ENCODE measurements at places on chromosomes 7 and 10.

DNA sequence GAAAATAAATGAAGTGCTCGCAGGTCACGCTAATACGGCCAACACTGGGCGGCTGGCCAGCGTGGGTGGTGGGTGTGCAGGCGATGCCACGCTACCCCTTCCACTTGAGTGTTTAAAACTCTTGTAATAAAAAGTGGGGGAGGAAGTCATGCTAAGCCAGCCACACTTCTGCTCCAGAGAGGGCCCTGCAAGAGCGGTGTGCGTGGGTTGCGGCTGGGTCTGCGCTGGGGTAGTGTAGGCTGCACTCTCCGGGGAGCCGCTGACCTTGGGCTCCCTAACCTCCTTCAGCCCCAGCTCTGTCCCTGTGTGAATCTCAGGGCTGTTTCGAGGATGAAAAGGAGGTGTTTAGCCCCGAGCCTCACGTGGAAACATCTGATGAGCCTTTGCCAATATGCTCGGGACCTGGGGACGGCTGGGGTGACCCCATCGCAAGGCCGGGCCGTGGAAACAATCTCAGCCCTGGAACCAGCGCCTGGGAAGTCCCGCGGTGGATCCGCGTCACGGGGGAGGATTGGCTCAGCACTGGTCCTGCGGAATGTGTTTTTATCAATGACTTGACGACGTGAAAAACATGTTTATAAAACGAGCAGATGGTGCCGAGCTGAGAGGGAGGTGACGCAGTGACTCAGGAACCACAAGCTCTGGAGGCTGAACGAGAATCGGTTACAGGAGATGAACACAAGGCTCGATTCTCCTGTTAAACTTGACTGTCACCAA, 278.5 kb downstream of the DNAJB6 start:
- DNase-seq: no peak

DNA sequence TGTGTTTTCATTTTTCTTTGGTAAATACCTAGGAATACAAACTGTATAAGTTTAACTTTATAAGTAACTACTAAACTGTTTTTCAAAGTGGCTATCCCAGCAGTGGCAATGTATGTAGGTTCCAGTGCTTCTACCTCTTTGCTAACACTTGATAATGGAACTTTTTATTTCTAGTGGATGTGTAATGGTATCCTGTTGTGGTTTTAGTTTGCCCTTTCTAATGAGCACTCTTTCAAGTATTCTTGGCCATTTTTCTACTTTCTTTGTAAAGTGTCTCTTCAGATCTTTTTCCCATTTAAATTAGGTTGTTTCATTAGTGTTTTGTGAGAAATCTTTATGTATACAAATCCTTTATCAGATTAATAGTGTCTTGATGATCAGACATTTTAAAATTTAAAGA, 4.6 kb downstream of the KIF20B start:
- DNase-seq: no peak

DNA sequence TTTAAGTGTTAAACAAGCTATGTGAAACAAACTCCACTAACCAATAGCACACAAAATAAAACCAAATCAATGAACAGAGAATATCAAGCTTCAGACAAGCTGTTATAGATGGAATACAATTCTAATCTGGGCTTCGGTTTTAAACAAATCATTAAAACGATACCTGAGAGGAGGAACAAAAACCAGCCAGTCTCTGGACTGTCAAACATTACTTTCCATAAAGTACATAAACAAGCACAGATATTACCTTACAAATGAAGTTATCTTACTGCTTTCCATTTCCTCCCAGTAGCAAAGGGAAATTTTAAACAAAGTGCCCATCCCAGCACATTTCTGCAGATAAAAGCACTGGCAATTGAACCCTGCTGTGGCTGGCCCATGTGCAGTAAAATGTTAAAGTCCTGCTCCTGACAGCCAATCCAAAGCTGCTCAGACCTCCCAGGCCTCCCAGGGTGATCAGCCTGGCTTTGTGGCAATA, 128.0 kb downstream of the NRCAM start:
- DNase-seq: no peak

- DNase-seq: no peak
Measured at GRCh38 chr7:41162612-41163011, 540.3 kb downstream of the INHBA start.

- no peak for DNase-seq
Measured at GRCh38 chr10:28624351-28624750, 53.0 kb upstream of the BAMBI start.

DNA sequence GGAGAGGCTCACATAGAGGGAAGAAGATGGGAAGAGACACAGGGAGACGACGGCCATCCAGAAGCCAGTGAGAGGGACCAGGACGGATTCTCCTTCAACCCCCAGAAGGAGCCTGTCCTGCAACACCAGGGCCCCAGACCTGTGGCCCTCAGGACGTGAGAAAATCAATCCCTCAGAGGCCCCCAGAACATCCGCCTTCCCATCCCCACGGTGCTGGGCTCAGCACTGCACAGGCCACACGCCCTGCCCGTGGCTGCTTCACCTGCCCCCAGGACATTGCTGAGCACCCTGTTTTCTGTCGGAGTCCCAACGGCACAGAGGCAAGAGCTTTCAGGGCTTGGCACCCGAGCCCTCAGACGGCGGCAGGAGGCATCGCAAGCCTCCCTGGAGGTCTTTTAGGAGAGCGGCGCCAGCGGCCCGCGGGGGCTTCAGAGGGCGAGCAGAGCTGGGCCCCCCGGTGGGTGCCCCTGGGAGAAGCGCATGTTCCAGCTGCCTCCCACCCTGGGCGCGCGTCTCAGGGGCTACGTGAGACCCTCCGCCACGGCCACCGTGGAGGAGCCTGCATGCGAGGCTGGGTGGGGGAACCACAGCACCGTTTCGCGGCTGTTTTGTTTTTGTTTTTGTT, 42.8 kb downstream of the PDGFA start:
- no peak for DNase-seq

DNA sequence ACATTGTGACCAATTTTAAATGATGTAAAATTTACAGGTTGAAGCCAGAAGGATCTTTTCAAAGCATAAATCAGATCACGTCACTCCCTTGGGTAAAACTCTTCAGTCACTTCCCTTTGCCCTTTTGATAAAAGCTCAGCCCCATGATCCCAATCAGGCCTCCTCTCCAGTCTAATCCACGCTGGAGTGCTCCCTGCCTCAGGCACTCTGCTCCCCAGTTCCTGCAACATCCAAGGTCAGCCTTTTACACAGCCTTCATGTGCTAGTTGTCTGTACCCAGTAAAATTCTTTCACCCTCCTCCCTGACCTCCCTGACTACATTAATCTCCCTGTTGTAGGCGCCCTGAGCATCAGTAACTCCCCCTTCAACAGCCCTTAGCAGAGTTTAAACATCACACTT, 14.1 kb downstream of the ELMO1 start:
- no peak for DNase-seq

DNA sequence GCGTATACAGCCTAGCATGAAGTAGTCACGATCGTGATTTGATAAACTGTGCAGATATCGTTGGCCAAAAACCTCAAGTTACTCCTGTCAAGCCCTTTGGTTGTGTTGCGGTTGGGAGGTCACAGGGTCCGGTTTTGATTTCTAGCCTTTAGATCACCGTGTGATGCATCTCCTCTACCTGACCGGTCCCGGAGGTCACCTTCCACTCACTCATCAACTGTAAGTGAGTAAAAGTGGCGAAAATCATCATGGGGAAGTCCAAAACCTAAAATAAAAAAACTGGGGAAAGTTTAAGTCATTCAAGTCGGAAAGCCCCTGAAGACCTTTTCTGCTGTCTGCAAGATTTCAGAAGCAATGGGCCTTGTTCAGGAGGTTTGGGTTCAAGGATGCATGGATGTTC, 62.8 kb downstream of the ADARB2 start:
- DNase-seq: no peak

DNA sequence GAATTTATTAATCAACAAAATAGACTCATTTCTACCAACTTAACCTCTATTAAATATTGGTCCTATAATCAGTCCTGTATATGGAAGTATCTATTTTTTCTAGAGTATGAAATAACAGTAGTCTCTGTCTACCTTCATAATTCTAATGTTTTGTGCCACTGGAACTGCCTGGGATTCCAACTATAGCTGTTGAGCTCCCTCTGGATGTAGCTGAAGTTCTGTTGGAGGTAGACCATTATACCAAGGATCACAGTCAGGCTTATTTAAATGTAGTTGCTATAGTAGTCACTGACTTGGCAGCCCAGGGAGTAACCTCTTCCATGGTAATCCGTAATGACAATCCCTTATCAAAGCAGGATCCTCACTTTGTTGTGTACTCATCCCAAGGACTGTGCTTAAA, 48.5 kb upstream of the PHYHIPL start:
- no peak for DNase-seq

GRCh38 chr7:87216701-87217508, 2.6 kb downstream of the TMEM243 start:
- peak; percentile 49 for DNase-seq

DNA sequence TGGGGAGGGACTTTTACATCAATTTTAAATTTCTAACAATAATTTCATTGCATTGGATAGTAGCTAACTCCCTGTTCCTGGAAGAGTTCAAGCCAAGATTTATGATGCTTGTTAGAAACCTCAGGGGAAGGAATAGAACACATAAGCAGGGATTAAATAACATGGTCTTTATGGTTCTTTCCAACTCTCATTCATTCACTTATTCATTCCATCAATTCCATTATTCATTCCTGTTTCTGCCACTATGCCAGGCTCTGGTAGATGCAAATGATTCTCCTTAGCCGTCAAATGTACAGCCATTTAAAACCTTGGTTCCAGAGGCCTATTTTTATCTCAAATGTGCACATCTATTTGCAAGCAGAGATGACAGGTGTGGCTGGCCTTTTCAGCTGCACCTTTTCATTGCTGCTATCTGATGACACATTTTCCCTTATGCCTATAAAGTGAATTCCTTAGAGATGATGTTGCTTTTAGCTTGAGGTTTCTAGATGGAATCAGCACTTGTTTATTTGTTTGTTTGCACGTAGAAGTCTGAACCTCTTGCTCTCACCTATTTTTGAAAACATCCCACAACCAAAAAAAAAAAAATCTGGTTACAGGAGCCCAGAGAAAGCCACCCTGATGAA, 205.7 kb upstream of the IGFBP3 start:
- no peak for DNase-seq

DNA sequence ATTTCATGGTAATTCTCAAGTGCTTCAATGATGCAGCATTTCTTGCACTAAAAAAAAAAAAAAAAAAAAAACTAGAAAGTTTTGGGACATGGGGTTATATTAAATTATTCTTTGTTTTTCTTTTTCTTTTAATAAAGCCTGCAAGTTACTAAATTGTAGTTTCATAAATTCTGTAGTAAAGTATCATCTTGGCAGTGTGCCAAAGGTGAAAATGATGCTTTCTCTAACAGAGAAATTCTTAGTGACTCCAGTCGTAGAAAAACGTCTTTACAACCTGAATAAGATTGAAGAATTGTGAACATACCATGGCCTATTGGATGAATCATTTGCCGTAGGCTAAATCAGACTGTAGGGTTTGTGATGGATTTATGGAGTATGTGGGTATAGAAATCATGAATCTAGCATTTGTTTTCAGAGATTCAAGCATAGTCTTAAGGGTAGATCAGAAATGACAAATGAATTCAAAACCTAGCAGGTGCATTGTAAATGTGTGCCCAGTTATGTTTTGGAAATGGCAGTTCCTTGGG, 27.1 kb downstream of the RBM17 start:
- DNase-seq: no peak

DNA sequence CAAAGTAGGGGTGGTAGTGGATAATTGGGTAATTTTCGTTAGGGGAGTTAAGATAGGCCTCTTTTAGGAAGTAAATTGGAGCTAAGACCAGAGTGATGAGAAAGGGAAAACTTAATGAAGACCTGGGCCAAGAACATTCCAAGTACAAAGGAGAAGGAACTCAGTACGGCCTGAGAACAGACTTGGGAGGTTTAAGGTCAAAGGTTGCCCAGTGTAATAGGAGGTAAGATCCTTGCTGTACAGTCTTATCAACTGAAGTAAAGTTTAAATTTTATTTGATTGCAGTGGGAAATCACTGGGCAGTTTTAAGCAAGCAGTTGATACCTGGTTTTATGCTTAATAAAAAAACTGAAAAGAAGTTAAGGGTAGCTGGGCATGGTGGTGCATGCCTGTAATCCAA, 76.4 kb downstream of the MPLKIP start:
- DNase-seq: no peak

GRCh38 chr7:26144184-26145080, 7.6 kb upstream of the NFE2L3 start:
- no peak for DNase-seq

- DNase-seq: no peak
Measured at GRCh38 chr7:1033546-1034145, 10.7 kb upstream of the GPR146 start.

DNA sequence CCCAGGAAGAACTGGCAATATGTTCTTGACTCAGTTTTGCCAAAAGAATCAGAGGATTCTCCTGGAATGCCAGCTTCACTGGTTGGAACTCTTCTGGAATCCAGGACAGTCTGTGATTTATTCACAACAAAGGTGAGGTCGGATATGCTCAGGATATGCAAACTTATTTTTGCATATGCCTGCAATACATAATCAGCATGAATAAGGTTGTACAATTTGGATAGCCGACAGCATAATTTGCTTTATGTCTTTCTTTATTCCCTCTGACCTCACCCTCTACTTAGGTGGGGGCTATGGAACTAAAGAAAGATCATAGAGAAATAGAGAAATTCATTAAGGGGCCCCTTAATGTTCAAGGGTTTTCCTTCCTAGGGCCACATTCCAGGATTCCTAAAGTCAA, 57.6 kb upstream of the AKR1E2 start:
- DNase-seq: no peak
